ENCODE measurements at places on chromosomes 12 and 14.
A peak's percentile ranks its signal among the peaks of the same experiment; 100 is the strongest.

- H3K36me3 ChIP-seq: no peaks in the 10 kb centered on the region
- H3K4me3 ChIP-seq: no peak overlapping the region
- no peak overlapping the region for H3K27ac ChIP-seq
- H3K4me1 ChIP-seq: peaks cover 20% of the 10 kb centered on the region
- no peaks in the 10 kb centered on the region for H3K27me3 ChIP-seq
- DNase-seq: no peak
These were observed 3.6 kb upstream of the NINJ2 start for GRCh38 chr12:666766-667308.

GRCh38 chr12:70928071-70928470, 7.5 kb upstream of the PTPRR start:
- no peak for DNase-seq
- no peaks in the 10 kb centered on the region for H3K27me3 ChIP-seq
- H3K27ac ChIP-seq: no peak overlapping the region
- H3K36me3 ChIP-seq: no peaks in the 10 kb centered on the region
- H3K4me1 ChIP-seq: no peaks in the 10 kb centered on the region

GRCh38 chr14:68269136-68269927, 449.8 kb downstream of the RAD51B start:
- H3K36me3 ChIP-seq: no peaks in the 10 kb centered on the region
- peaks cover 50% of the 10 kb centered on the region for H3K4me1 ChIP-seq
- no peaks in the 10 kb centered on the region for H3K27me3 ChIP-seq

- H3K36me3 ChIP-seq: peaks cover 7% of the 10 kb centered on the region
- H3K27me3 ChIP-seq: no peaks in the 10 kb centered on the region
- H3K27ac ChIP-seq: peak overlapping the region; percentile 76
- no peak overlapping the region for H3K4me3 ChIP-seq
- no peak for DNase-seq
These were observed 35.6 kb downstream of the TMEM120B start for GRCh38 chr12:121748218-121748570.

DNA sequence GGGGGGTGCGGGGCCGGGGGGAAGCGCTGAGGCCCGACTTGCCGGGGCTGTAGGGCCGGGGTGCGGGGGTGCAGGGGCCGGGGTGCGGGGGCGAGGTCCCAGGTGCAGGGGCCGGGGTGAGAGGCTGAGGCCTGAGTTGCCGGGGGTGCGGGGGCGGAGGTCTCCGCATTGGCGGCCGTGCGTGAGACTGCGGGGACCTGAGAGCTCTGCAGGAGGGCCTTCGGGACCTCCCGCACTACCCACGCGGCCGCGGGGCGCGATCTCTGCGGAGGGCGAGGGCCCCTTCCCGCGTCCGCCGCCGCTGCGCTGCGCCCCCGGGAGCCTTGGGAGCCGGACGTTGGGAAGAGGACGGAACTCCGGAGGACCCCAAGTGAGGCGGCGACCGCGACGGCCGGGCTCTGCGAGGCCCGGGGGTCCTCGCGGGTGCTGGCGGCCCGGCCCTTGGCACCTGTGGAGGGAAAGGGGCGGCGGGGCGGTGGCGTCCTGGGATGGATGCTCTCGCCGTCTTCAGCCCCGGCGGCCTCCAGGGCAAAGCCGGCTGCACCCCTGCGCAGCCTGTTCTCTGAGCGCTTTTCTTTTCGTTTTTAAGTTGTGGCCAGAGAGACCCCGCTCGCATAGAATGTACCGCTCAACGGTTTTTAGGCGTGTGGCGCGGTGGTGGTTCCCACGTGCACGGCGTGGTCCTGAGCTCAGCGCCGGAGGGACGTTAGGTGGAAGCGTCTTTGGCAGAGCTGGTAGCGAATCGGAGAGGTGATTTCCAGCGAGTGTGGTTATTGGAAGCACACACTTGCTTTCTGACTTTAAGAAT, 1.3 kb downstream of the PIWIL1 start:
- no peak overlapping the region for H3K27ac ChIP-seq
- peaks cover 5% of the 10 kb centered on the region for H3K4me1 ChIP-seq
- no peaks in the 10 kb centered on the region for H3K36me3 ChIP-seq

GRCh38 chr12:120705618-120706017, 4.6 kb upstream of the UNC119B start:
- no peak for DNase-seq
- no peak overlapping the region for H3K4me3 ChIP-seq
- peaks cover 6% of the 10 kb centered on the region for H3K4me1 ChIP-seq
- no peak overlapping the region for H3K27ac ChIP-seq
- peaks cover 3% of the 10 kb centered on the region for H3K36me3 ChIP-seq

- no peaks in the 10 kb centered on the region for H3K27me3 ChIP-seq
- no peak for DNase-seq
- H3K27ac ChIP-seq: no peak overlapping the region
- H3K4me1 ChIP-seq: no peaks in the 10 kb centered on the region
These were observed 159.5 kb downstream of the BRMS1L start for GRCh38 chr14:35985474-35986218.

- peaks cover 54% of the 10 kb centered on the region for H3K36me3 ChIP-seq
- no peak for DNase-seq
- H3K27ac ChIP-seq: no peak overlapping the region
These were observed 55.6 kb downstream of the HNRNPC start for GRCh38 chr14:21213652-21214051.

- no peaks in the 10 kb centered on the region for H3K27me3 ChIP-seq
- DNase-seq: no peak
- H3K4me3 ChIP-seq: no peak within 1 kb of the TSS
- no peaks in the 10 kb centered on the region for H3K36me3 ChIP-seq
These were observed at the start of gene CFAP73 for GRCh38 chr12:113149361-113150150. Gene CFAP73, plus strand, starts transcription at chr12:113149724. Its CDS starts 134 bp downstream, at chr12:113149858.

DNA sequence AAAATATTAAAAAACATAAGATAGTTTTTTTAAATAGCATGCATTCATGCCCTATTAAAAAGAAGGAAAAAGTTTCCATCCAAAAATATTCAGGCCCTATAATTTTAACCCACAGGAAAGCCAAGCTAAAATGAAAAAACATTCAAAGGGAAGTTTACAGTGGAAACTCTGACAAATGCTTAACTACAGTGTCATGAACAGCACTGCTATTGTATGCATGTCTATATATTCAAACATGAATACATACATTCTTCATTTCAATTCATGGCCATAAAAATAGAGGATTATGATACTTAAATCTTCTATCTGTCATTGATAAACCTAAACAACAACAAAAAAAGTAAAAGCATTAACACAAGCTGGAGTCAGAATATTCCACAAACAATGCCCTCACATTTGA, 67.4 kb downstream of the PPP2R5E start:
- H3K27me3 ChIP-seq: no peaks in the 10 kb centered on the region
- no peak overlapping the region for H3K4me3 ChIP-seq
- no peak overlapping the region for H3K27ac ChIP-seq
